Breast epithelium (tissue), 4 donors: ENCODE measurements at places on chromosomes 5 and 9. TPM values are rescaled to one million over a fixed set of nuclear protein-coding genes. Genes with fewer than 3 reads are reported as not detected.

FOXE1 gene
- not detected for total RNA-seq

DNA sequence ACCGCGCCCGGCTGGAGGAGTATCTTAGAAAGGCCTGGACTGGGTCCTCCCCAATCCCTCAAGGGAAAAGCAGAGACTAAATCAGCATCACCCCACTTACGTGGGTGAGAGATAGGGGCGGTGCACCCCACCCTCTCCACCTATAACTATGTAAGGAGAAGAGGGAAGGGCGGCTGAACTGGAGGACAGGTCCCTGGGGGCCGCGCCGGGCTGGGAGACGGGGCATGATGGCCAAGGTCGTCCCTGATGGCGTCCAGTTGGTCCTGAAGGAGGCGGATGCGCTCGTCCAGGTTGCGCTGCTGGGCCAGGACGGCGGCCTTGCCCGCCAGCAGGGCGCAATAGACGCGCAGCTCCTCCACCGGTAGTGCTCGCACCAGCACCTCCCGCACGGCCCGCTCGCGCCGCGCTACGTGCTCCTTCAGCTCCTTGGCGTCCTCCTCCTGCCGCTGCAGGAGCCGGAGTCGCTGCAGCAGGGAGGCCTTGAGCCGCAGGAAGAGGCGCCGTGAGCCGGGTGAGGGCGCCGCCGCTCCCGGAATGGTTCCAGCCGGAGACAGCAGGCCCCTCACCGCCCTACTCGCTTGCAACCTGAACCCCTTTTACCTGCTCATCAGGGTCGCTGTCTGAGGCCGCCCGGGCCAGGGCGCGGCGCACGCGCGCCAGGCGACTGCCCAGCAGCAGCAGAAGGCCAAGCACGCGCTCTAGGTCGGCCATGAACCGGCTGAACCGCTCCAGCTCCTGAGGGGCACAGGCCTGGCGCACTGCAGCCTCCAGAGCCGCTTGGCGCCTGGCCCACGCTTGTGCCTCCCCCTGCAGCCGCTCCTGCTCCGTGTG is 7.6 kb downstream of the SHROOM1 start:
- DNase-seq: no peak

TOR1B gene
- 22.6 TPM for total RNA-seq

- no peak for DNase-seq
Observed at GRCh38 chr5:155943516-155944407, 383.2 kb upstream of the SGCD start.

IRF1 gene
- total RNA-seq: 10.4 TPM

GRCh38 chr5:130643321-130643720 is 521.7 kb downstream of the HINT1 start:
- DNase-seq: no peak

AQP3 gene
- total RNA-seq: 47.9 TPM

GRCh38 chr9:107983181-107983603 is 493.6 kb upstream of the KLF4 start:
- DNase-seq: no peak

MEF2C gene
- 32.1 TPM for total RNA-seq

DNA sequence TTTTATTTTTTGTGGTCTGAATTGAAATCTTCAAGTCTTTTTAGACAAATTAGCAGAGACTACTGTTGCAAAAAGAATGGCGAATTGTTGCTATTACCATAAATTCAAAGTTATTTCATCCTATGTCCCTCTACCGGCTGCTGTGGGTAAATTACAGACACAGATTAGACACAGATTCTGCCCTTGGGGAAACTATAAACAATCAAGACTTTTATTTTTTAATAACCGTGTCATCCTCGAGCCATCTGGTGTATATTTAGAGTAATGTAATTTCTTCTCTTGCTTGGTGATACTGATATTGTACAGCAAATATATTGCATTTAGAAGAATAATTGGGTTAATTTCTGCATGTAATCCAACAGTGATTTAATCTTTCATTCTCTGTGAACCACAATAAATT is 228.0 kb upstream of the ADAMTSL1 start:
- no peak for DNase-seq

DNA sequence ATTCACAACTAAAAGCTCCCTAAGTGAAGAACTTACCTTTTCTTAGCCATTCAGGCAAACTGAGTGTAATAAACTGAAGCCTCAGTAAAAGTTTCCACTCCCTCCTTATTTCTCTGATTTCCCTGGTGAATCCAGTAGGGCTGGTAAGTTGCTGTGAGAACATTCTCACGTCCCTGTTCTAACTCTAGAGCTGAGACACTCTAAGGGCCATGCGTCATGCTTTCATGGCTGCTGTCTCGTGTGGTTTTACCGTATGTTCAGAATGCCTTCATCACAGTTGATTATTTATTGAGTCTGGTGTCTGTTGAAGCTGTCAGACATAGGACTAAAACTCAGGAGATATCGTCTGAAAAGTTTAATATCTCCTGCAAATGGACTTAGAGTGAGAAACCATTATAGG is 1.3 kb downstream of the OR2S2 start:
- no peak for DNase-seq

DNA sequence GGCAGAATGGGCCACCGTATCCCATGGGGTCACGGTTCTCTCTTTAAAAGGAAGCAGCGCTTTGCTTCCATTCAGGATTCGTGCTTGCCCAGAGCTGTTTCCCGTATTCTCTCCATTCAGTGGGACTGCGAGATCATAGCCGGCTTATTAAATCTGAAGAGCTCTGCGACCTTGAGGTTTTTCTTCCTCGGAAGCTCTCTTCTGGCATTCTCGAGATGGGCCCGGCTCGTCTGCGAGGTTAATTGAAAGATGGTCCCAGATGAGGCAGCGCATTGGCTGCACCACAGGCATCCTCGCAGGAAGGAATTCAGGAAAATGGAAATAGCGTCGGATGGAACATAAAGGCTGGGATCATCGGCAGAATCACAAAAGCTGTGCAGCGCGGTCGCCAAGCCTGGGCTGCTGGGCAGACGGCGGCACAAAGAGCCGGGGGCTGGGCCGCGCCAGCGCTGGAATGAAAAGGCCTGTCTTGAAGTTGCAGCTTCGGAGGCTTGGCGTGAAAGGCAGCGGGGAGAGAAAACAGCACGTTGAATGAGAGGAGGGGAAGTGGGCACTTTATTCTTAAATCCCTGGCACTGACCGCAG is 236.2 kb downstream of the IRX2 start:
- DNase-seq: no peak

TYRP1 gene
- total RNA-seq: not detected

- DNase-seq: no peak
Observed at GRCh38 chr5:154406826-154407225, 39.0 kb upstream of the SAP30L start.

DNA sequence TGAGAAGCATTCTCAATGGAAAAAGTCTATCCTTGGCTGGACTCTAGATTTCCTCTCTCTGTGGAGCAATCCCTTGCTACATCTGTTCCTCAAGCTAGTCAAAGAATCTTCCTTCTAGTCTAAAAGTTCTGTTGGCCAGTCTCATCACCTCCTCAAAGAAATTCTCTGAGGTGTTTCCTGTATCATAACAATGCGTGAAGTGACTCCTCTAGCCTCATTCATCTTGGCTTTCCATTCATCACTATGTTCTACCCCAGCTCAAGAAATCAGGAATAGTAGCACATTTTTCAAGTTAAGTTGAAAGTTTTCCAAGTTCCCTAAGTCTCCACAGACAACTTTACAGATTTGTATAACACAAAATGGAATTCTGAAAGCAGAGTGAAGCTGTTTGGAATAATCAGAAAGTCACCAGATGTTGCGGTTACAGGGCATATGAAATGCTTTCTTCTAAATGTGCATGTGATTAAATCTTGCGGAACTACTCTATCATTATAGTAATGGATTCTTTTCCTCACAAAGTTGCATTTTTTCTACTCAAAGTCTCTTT is 176.6 kb upstream of the FREM1 start:
- no peak for DNase-seq

GRCh38 chr5:56561-57290 is 35.2 kb upstream of the PLEKHG4B start:
- DNase-seq: no peak

- no peak for DNase-seq
Observed at GRCh38 chr9:124347206-124347967, 67.9 kb downstream of the PSMB7 start.

ARAP3 gene
- total RNA-seq: 5.9 TPM

TXN gene
- total RNA-seq: 96.7 TPM

- no peak for DNase-seq
Observed at GRCh38 chr5:74894351-74894750, 28.2 kb upstream of the FAM169A start.

DNA sequence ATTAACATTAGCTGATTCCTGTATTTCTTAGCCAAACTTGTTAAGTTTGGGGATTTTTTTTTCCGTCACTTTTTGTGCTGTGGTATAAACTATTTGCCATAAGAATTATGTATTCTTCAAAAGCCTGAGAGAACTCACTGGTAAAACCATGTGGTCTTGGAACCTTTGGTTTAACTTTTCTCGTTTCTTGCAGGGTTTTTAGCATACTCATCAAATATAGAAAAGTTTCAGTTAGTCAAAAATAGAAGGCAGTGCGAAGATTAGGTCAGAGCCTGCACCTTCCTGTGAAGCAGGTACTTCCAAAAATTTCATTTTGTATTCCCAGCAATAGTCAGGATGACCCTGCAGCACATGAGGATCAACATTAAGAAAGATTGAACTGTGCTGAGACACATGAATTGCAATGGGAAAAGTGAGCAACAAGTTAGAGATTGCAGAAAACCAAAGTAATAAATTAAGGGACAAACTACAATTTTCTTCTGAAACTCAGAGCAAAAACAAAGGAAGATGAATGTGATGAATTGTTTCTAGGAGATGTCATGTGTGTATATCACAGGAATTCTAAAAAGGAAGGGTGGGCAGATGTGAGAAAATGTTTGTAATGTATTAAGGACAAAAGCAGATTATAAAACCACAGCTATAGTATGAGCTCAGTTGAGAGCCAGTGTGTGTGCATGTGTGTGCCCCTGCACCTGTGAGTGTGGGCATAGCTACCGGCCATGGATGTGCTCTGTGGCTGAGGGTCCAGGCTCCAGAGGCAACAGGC is 102.2 kb downstream of the ANGPTL2 start:
- DNase-seq: no peak

GRCh38 chr5:143898916-143899591 is 87.1 kb downstream of the HMHB1 start:
- no peak for DNase-seq

CATSPER3 gene
- 0.32 TPM for total RNA-seq

GRCh38 chr5:35671541-35672295 is 54.1 kb downstream of the SPEF2 start:
- no peak for DNase-seq

LCP2 gene
- 15.4 TPM for total RNA-seq

DNA sequence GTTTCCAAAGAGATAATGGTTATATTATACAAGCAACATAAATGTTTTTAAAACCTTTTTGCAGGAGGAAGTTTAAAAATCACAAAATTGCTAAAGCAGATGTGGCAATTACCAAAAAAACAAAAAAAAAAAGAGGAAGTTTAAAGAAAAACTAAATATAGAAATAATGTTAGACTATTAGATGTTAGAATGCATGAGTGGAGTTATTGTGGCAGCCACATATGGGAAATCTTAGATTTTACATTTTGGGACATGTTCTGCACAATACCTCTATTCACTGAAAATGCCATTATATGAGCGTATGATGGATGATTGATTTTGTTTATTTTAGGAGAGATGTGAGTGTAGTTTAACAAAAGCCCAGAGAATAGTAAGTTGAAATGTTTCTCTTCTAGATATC is 31.2 kb upstream of the DTWD2 start:
- no peak for DNase-seq

- DNase-seq: no peak
Observed at GRCh38 chr5:38678076-38678475, 121.6 kb upstream of the LIFR start.

BARHL1 gene
- not detected for total RNA-seq

DNA sequence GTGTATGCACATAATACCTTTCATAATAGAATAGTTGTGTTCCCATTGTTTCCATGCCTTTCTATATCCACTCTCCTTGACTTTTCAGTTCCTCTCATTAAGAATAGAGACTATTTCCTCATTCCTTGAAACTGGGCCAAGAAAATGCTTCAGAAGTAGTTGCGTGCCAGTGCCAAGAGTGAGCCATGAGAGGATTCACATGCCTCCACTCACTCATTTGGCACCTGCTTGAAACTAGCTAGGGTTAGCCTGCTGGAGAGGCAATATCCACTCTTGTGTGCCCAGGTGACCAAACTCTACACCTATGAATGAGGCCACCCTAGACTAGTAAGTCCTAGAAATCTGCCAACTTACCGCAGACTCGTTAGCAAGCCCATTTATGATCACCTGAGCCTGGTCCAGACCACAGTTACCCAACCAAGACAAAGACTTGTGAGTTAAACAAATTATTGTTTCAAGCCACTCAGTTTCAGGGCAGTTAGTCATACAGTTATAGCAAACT is 276.3 kb downstream of the EPB41L4A start:
- no peak for DNase-seq

DNA sequence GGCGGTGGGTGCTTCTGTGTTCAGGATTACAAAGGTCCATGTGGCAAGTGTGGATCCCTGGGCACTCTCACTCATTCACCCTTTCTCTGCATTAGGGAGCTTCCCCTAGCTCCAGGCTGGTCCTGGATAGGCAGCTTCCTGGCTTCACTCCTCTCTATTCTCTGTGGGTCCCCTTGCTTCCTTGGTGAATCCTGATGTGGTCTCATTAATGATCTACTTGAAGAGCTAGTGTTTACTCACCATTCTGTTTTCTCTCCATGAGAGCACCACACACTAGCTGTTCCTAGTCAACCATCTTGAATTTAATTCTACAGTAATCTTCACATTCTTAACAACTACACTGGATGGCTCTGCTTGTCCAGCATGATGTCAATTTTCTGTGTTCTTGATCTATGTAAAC is 90.0 kb upstream of the PLPPR1 start:
- no peak for DNase-seq
